CD8-positive, alpha-beta memory T cell (primary cell): ENCODE measurements at places on chromosomes 3 and 15. TPM values are rescaled to one million over a fixed set of nuclear protein-coding genes. Genes with fewer than 3 reads are reported as not detected.

The RNU5B-1 gene
- total RNA-seq, result not detected

The CKMT1A gene
- not detected for total RNA-seq

DNA sequence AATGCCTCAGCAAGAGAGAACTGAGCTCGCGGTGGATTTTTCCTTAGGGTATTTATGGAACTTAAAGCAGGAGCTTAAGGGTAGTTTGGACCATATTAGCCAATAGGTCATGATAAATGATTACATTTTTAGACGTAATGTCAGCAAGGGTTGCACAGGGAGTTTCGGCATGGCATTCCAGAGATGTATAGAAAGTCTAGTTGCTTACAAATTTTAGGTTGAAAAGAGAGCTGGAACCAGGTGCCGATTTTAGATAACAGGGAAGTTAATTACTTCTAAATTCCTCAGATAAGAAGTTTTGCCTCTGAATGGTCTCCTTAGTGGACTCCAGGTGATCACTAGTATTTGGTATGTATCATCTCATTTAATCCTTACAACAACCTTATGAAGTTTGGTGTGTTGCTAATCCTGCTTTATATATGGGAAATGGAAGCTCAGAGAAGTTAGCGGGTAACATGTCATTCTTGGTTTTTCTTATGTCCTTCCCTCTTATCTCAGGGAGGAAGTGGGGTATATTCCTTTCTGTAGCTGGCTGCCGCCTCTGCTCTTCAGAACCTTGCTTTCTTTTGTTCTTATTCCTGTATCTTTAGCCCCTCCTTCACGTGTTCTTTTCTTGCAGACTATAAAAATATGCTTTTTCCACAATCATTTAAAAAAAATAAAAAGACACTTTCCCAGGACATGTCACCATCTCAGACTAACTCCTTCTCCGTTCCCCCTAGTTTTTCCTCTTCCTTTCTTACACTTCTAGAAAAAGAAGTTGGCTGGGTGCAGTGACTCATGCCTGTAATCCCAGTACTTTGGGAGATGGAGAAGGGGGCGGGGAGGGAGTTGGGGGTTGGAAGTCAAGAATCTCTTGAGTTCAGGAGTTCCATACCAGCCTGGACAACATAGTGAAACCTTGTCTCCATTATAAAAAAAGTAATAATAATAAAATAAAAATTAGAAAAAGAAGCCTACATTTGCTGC lies 25.7 kb downstream of the IQGAP1 start:
- no peaks in the 10 kb centered on the region for H3K27me3 ChIP-seq
- H3K36me3 ChIP-seq, result no peaks in the 10 kb centered on the region
- no peak overlapping the region for H3K4me3 ChIP-seq
- peaks cover 59% of the 10 kb centered on the region for H3K4me1 ChIP-seq
- H3K27ac ChIP-seq, result no peak overlapping the region

- DNase-seq, result no peak
- no peaks in the 10 kb centered on the region for H3K27me3 ChIP-seq
- H3K4me3 ChIP-seq, result no peak overlapping the region
- no peaks in the 10 kb centered on the region for H3K36me3 ChIP-seq
- no peak overlapping the region for H3K27ac ChIP-seq
These were observed 331.5 kb upstream of the SLCO3A1 start for GRCh38 chr15:91521996-91522395.

- H3K36me3 ChIP-seq, result no peaks in the 10 kb centered on the region
- no peaks in the 10 kb centered on the region for H3K27me3 ChIP-seq
- H3K4me3 ChIP-seq, result no peak overlapping the region
These were observed 19.5 kb downstream of the MESD start for GRCh38 chr15:80970018-80970657.

- no peak overlapping the region for H3K4me3 ChIP-seq
- H3K27me3 ChIP-seq, result no peaks in the 10 kb centered on the region
- H3K27ac ChIP-seq, result no peak overlapping the region
- DNase-seq, result no peak
- H3K4me1 ChIP-seq, result no peaks in the 10 kb centered on the region
These were observed 39.2 kb downstream of the DUT start for GRCh38 chr15:48370460-48370859.

The AGBL1 gene
- not detected for total RNA-seq

DNA sequence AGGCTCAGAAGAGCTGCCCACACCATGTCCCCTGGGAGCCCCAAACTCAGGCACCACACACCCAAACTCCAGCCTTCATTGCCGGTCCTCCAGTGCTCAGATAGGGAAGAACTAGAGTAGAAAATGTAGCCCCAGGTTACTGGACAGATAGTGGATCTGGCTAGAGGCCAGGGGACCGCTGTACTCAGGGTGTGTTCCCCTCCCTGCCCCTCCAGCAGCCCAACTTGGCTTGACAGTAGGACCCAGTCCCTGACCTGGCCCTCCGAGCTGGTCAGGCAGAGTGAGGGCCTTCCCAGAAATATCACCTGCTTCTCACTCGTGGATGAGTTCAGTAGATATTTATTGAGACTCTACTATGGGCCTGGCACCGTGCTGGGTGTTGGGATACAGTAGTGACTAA lies 100.0 kb downstream of the CORO2B start:
- DNase-seq, result no peak
- H3K4me1 ChIP-seq, result no peaks in the 10 kb centered on the region
- no peak overlapping the region for H3K27ac ChIP-seq
- H3K27me3 ChIP-seq, result no peaks in the 10 kb centered on the region

DNA sequence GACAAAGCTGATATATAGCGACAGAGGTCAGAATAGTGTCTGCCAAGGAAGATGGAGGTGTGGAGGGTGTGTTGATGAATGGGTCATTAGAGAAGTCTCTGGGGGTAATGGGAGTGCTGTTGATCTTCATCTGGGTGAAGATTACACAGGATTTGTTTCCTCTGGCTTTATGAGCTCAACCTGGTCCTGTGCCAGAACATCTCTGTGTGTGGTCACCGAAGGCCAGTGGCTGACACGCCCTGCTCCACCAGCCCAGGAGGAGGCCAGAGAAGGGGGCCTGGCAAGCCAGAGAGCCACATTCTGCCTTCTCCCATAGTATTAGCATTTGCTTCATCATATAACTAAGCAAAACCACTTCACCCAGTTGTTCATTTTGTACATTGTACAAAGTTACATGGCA lies 121.1 kb downstream of the ZNF621 start:
- H3K4me3 ChIP-seq, result no peak overlapping the region
- no peaks in the 10 kb centered on the region for H3K27me3 ChIP-seq
- no peak for DNase-seq
- H3K36me3 ChIP-seq, result no peaks in the 10 kb centered on the region
- no peak overlapping the region for H3K27ac ChIP-seq
- no peaks in the 10 kb centered on the region for H3K4me1 ChIP-seq

GRCh38 chr15:90948506-90948905 lies 6.2 kb upstream of the RCCD1 start:
- no peak for DNase-seq
- H3K4me3 ChIP-seq, result no peak overlapping the region

The GXYLT2 gene
- not detected for total RNA-seq

GRCh38 chr15:70617911-70618287 lies 145.5 kb downstream of the UACA start:
- H3K27ac ChIP-seq, result no peak overlapping the region
- no peak overlapping the region for H3K4me3 ChIP-seq
- no peak for DNase-seq
- peaks cover 4% of the 10 kb centered on the region for H3K27me3 ChIP-seq

GRCh38 chr3:48276911-48277641 lies 36.2 kb downstream of the ZNF589 start:
- no peak overlapping the region for H3K27ac ChIP-seq
- no peaks in the 10 kb centered on the region for H3K36me3 ChIP-seq
- no peak for DNase-seq
- H3K4me3 ChIP-seq, result no peak overlapping the region
- no peaks in the 10 kb centered on the region for H3K27me3 ChIP-seq

The GOLGA6A gene
- total RNA-seq, result not detected

The CD96 gene
- total RNA-seq, result 80.9 TPM

GRCh38 chr15:69724333-69724732 lies 271.7 kb downstream of the RPLP1 start:
- H3K4me1 ChIP-seq, result peaks cover 69% of the 10 kb centered on the region
- H3K27me3 ChIP-seq, result no peaks in the 10 kb centered on the region
- DNase-seq, result no peak
- H3K36me3 ChIP-seq, result no peaks in the 10 kb centered on the region
- no peak overlapping the region for H3K4me3 ChIP-seq
- H3K27ac ChIP-seq, result no peak overlapping the region

The PRR20G gene
- not detected for total RNA-seq

The ERICH6 gene
- total RNA-seq, result not detected

DNA sequence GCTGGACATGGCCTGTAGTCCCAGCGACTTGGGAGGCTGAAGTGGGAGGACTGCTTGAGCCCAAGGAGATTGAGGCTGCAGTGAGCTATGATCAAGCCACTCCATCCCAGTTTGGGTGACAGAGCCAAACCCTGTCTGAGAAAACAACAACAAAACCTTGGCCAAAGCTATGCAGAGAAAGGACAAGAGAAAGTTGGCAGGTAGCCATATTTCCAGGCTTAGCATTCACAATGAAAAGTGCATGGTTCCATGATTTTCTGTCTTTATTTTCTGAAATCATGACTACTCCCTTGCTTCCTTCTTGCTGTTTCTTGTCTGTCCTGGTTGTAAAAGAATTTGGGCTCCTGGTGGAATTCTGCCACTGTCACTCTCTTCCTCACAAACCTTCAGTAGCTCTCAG lies 284.6 kb upstream of the C2CD4B start:
- no peaks in the 10 kb centered on the region for H3K27me3 ChIP-seq
- DNase-seq, result no peak
- H3K27ac ChIP-seq, result no peak overlapping the region
- H3K4me3 ChIP-seq, result no peak overlapping the region
- no peaks in the 10 kb centered on the region for H3K36me3 ChIP-seq
- no peaks in the 10 kb centered on the region for H3K4me1 ChIP-seq

- no peak overlapping the region for H3K27ac ChIP-seq
- DNase-seq, result no peak
These were observed 51.2 kb downstream of the EPHA6 start for GRCh38 chr3:96865605-96866004.

- DNase-seq, result no peak
- H3K27me3 ChIP-seq, result no peaks in the 10 kb centered on the region
- H3K4me3 ChIP-seq, result no peak overlapping the region
- no peaks in the 10 kb centered on the region for H3K36me3 ChIP-seq
These were observed 6.4 kb upstream of the SLC51B start for GRCh38 chr15:65038836-65039235.

DNA sequence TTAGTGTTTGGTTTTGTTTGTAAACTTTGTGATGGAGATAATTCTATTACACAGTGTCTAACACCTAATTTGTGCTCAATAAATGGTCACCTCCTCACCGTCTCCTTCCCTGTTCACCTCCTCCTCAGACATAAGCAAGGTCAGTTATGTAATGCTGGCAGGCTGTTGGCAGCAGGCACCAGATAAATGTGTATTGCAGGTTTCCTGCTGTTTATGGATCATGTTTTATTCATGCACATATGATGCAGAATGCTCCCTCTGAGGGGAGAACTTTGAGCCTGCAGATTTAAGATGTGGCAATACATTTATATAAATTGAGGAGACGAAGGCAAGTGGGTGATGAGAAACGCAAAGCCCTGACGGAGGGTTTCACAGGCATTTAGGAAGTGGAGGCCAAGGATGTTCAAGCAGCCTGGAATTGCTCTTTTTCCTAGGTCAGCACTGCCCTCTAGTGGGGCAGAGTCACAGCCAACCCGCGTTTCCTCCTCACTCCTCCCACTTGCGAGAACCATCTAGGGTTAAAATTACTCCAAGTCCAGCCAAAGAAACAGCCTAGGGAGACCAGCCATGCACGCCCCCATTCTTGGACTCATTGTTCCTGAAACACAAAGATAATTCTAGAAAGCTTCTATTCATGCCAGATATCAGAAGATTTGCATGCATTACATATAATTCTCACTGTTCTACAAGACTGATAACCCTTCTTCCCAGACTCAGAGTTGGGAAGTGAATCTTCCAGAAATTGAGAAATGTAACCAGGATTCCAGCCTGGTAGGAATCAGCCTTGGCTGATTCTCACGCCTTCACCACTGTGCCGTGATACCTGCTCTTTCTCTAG lies 228.7 kb downstream of the SLCO3A1 start:
- H3K27ac ChIP-seq, result no peak overlapping the region
- no peaks in the 10 kb centered on the region for H3K4me1 ChIP-seq
- no peak overlapping the region for H3K4me3 ChIP-seq
- no peaks in the 10 kb centered on the region for H3K27me3 ChIP-seq

The UBAP1L gene
- 3.5 TPM for total RNA-seq

GRCh38 chr3:16304061-16305010 lies 39.3 kb downstream of the OXNAD1 start:
- peaks cover 96% of the 10 kb centered on the region for H3K4me1 ChIP-seq
- DNase-seq, result no peak
- H3K36me3 ChIP-seq, result peaks cover 39% of the 10 kb centered on the region
- no peak overlapping the region for H3K27ac ChIP-seq

DNA sequence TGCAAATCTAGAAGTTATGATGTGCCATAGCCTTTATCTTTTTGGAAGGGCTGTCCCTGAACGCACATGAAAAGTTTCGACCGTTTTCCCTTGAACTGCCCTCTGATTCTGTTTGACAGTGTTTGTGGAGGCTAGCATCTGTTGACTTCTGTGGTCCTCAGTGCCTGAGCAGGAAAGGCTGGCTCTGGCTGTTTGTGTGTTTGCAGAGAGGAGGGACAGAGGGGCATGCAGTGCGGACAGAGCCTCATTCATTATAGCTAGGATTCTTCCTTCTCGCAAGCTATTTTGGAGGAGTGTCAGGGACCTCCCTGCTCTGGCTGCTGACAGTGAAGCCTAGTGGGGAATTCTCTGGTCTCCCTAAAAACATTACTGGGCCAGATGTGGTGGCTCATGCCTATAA lies 64.5 kb downstream of the CDAN1 start:
- no peaks in the 10 kb centered on the region for H3K27me3 ChIP-seq
- no peak overlapping the region for H3K27ac ChIP-seq
- no peaks in the 10 kb centered on the region for H3K36me3 ChIP-seq
- no peak for DNase-seq
- no peaks in the 10 kb centered on the region for H3K4me1 ChIP-seq

GRCh38 chr3:4517643-4518311 lies 24.6 kb downstream of the ITPR1 start:
- no peak for DNase-seq
- peaks cover 28% of the 10 kb centered on the region for H3K4me1 ChIP-seq
- no peaks in the 10 kb centered on the region for H3K27me3 ChIP-seq
- H3K27ac ChIP-seq, result peak overlapping the region; percentile 3
- H3K36me3 ChIP-seq, result no peaks in the 10 kb centered on the region
- H3K4me3 ChIP-seq, result no peak overlapping the region

DNA sequence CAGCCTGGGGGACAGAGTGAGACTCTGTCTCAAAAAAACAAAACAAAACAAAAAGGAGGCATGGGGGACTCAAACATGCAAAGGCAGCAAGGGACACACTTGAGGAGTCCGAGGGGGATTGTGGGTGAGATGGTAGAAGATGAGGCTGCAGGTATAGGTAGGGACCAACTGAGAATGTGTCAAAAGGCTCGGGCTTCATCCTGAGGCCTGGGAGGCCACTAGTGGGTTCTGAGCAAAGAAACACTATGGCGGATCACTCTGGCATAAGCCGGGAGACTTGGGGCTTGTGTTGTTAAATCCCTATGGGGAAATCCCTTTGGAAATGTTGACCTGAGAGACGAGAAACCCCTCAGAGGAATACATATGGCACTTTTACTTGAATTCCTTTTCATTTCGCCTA lies 21.2 kb downstream of the ZNF710 start:
- no peaks in the 10 kb centered on the region for H3K36me3 ChIP-seq
- H3K4me1 ChIP-seq, result no peaks in the 10 kb centered on the region
- H3K27ac ChIP-seq, result no peak overlapping the region
- H3K4me3 ChIP-seq, result no peak overlapping the region
- no peaks in the 10 kb centered on the region for H3K27me3 ChIP-seq

GRCh38 chr3:2771741-2772140 lies 338.4 kb downstream of the IL5RA start:
- H3K4me3 ChIP-seq, result no peak overlapping the region
- DNase-seq, result no peak
- no peaks in the 10 kb centered on the region for H3K4me1 ChIP-seq
- H3K27me3 ChIP-seq, result no peaks in the 10 kb centered on the region
- no peaks in the 10 kb centered on the region for H3K36me3 ChIP-seq
